ENCODE measurements at places on chromosomes 2 and 18.

- DNase-seq: peak; percentile 16
Observed at GRCh38 chr2:72104821-72105588, 42.7 kb downstream of the CYP26B1 start.

- no peak for DNase-seq
Observed at GRCh38 chr2:111535404-111535803, 348.6 kb downstream of the ANAPC1 start.

GRCh38 chr2:36748166-36748565 lies 51.7 kb downstream of the VIT start:
- DNase-seq: no peak

DNA sequence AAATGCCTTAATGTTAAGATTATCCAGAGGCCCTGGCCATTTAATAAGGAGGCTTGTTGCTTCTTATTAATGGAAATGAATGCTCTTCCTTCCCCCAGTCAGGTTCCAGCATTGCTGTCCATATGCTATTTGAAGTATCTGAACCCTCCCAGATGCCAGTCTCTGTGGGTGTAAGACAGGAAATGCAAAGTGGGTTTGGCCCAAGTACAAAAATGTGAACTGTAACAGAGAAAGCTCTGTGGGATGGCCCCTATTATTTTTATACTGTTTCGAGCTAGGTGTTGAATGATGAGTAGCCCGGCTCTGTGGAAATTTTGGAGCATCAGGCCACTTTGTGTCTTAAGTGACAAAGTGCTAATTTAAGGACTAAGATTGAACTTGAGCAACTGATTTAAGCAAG lies 141.0 kb downstream of the UXS1 start:
- DNase-seq: no peak

DNA sequence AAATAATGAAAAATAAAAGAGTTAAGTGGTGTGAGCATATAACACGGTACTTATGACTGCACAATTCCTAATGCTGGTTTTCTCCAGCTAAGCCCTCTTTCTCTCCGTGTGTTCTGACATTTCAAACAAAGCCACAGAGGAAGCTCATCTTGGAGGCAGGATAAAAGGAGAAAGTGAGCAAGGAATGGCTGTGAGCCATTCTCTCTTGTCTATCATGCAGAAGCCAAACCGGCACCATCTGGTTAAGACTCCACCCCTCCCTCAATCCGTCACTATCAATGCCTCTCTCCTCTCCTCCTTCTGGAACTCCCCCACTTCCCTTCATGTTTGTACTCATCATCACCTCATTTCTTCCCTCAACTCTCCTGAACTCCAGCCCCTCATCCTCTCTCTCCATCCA lies 210.4 kb downstream of the TMEM163 start:
- DNase-seq: no peak

- DNase-seq: no peak
Observed at GRCh38 chr2:224173210-224173609, 134.1 kb upstream of the SERPINE2 start.

GRCh38 chr2:3587432-3587831 lies 7.5 kb upstream of the COLEC11 start:
- no peak for DNase-seq
